Right renal pelvis (tissue), 4 donors: ENCODE measurements at places on chromosomes 16 and 17. TPM values are rescaled to one million over a fixed set of nuclear protein-coding genes. Genes with fewer than 3 reads are reported as not detected.

ABCA6 gene
- polyA plus RNA-seq = 3.1 TPM

ZNF652 gene
- 35.4 TPM for polyA plus RNA-seq

OR3A3 gene
- 0.06 TPM for polyA plus RNA-seq

NAE1 gene
- polyA plus RNA-seq = 88.8 TPM

GFAP gene
- 0.74 TPM for polyA plus RNA-seq

RASD1 gene
- polyA plus RNA-seq = 0.84 TPM

KRT27 gene
- polyA plus RNA-seq = 0.05 TPM

KAT8 gene
- 67.0 TPM for polyA plus RNA-seq

KRT39 gene
- not detected for polyA plus RNA-seq

CLDN7 gene
- 53.1 TPM for polyA plus RNA-seq

ARMC7 gene
- 18.7 TPM for polyA plus RNA-seq

HLF gene
- 7.1 TPM for polyA plus RNA-seq

OR4D1 gene
- not detected for polyA plus RNA-seq

CCL16 gene
- polyA plus RNA-seq = 0.17 TPM

SOCS1 gene
- polyA plus RNA-seq = 5.7 TPM
